ENCODE measurements at places on chromosomes 12 and 14.

GRCh38 chr14:44384093-44384492 is 123.0 kb downstream of the FSCB start:
- DNase-seq, result no peak

DNA sequence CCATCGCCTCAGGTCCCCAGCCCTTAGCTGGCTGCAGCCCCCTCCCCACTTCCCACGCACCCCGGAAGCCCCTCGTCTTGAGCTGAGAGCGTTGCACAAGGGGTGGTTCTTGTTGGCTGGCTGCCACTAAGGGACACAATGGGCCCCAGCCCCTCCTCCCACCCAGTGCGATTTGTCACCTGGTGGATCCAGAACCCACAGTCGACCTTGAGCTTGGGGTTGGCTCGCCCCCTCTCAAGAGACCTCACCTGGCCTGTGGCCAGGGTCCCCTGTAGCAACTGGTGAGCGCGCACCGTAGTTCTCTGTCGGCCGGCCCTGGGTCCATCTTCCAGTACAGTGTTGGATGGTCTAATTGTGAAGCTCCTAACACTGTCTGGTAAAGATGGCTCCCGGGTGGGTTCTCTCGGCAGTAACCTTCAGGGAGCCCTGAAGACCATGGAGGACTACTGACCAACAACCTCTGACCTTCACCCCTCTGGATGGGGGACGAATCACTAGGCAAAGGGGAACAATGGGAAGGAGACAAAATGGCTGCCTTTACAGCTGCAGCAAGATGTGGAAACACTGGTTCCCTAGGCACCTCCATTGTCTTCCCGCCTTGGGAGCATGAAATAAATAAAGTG is 6.6 kb downstream of the PHB2 start:
- DNase-seq, result no peak

DNA sequence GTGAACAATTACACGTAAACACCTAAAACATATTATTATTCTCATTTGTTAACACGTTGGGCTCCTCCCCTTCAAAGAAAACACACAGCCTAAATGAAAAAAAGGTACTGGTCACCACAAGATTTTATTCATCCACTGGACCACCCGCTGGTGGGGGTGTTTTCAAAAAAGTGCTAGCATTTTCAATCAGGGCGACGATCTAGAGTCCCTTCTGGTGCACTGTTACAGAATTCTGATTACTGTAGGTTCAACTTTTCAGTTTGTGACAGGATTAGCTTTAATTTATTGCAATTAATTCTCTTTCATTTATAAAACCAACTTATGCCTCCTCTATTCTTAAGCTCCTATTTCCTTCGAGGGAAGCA is 443 bp downstream of the MAGOHB start:
- no peak for DNase-seq

DNA sequence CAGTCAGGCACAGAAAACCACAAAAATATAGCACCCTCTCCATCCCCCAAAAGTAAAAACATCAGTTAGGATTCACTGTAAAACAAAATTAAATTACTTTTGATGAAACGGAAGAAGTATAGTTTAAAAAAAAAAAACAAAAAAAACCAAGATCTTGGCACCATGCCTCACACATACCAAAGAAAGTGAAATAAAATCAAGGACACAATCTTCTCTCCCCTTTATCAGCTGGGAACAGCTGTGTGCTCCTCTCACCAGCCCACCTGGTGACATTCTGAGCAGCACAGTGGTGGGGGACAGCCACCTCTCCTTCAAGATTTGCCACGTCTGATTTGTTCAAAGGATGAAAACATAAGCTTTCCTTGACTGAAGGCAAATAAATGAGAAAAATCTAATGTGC is 55.5 kb downstream of the ESR2 start:
- DNase-seq, result no peak

DNA sequence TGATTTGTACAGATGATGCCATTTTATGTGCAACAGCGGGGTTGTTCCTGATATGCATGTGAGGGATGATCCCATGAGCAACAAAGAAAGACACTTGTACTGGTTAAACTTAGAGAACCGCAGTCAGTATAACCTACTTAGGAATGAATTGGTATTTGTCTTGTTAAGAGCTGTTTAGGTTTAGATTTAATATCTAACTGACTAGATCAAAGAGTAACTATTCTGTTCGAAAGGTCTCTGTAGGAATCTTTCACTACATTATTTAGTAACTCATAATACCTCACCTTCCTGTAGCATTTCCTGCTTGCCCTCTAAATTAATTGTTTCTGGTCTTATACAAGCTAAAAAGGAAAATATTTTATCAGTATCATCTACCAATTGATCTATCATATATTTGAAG is 350.4 kb downstream of the TRHDE start:
- DNase-seq, result no peak

- no peak for DNase-seq
These were observed 27.3 kb upstream of the KLRF1 start for GRCh38 chr12:9799961-9800360.

GRCh38 chr12:71461787-71462328 is 22.3 kb downstream of the LGR5 start:
- no peak for DNase-seq

DNA sequence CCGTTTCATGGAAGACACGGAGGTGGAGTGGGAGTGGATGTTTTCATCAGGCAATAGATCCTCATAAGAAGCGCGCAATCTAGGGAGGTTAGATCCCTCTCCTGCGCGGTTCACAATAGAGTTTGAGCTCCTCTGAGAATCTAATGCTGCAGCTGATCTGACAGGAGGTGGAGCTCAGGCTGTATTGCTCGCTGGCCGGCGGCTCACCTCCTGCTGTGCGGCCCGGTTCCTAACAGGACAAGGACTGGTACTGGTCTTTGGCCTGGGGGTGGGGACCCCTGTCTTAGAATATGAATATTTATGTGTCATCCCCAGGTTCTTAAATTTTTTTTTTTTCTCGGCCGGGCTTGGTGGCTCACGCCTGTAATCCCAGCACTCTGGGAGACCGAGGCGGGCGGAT is 36.7 kb downstream of the PRICKLE1 start:
- no peak for DNase-seq

DNA sequence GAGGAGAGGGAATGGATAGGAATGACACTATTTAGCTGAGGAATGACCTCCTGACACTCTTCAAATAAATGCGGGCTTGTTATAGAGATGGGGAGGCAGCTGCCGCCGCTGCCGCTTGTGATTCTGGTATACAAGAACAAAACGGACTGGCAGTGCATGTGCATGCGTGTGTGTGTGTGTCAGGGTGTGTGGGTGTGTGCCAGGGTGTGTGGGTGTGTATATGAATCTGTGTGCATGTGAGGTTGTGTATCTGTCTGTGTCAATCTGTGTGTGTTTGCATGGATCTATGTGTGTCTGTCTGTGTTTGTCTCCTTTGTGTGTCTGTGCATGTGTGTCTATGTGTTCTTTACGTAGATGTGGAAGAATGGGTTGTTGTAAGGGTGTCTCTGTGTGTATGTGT is 26.0 kb upstream of the LHX5 start:
- DNase-seq, result no peak

- no peak for DNase-seq
These were observed 14.9 kb downstream of the TXNRD1 start for GRCh38 chr12:104230304-104231095.

- no peak for DNase-seq
These were observed at the start of gene DCD for GRCh38 chr12:54648265-54648664. Gene DCD (minus strand): TSS chr12:54648365. CDS start chr12:54648303, 62 bp downstream.

DNA sequence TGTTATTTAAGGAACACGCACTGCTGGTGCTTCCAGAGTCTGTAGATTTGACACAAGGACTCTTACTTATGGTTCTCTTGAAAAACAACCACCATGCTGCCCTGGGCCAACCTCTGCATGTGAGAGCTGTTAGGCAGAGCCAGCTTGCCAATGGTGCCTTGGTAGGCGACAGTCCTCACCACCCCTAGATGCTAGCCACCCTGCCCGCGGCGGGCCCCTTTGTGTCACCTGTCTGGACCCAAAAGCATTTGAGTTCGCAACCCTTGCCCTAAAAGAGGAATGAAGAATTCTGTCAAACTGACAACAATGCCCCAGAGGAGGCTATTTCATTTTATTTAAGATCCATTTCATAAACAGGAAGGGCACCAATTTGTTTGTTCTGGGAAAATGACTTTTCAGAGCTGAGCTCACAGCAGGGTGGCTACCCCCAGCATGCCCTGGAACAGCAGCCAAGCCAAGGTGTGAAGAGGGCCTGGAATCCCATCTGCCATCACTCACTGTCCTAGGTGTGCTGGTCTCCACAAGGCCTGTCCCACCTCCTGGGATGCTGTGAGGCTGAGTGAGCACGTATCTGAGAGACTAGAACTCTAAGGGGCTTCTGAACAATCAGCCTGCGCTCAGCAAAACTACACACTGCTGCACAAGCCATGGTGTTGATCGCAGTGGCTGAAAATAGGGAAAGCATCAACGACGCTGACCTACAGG is 63.8 kb upstream of the FZD10 start:
- no peak for DNase-seq

DNA sequence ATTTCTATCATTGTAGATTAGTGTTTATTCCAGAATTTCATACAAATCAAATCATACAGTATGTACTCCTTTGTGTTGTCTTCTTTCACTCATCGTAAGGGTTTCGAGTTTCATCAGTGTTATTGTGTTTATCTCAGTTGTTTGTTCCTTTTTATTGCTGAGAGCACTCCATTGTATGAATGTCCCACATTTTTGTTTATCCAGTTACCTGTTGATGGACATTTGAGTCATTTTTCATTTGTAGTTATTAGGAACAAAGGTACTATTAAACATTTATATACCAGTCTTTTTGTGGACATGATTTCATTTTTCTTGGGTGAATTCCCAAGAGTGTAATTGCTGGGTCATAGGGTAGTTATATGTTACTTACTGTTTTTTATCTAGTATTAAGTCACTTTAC is 70.0 kb downstream of the BICD1 start:
- no peak for DNase-seq

DNA sequence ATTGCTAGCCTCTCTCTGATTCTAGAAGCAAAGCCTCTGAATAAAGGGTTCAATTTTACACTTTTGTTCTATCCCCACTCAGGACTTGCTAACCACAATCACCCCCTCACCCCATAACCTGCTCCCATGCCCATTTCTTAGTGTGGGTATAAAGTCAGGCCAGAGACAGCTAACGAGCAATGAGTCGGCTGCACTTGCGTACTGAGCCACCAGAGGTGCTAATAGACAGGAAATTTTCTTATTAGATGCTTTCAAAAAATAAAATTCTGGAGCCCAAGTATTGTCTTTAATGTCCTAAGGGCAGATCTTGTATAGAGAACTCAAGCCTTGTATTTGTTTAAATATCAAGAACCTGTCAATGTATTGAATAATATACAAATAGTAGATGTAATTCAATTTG is 256.9 kb downstream of the SYT1 start:
- no peak for DNase-seq

DNA sequence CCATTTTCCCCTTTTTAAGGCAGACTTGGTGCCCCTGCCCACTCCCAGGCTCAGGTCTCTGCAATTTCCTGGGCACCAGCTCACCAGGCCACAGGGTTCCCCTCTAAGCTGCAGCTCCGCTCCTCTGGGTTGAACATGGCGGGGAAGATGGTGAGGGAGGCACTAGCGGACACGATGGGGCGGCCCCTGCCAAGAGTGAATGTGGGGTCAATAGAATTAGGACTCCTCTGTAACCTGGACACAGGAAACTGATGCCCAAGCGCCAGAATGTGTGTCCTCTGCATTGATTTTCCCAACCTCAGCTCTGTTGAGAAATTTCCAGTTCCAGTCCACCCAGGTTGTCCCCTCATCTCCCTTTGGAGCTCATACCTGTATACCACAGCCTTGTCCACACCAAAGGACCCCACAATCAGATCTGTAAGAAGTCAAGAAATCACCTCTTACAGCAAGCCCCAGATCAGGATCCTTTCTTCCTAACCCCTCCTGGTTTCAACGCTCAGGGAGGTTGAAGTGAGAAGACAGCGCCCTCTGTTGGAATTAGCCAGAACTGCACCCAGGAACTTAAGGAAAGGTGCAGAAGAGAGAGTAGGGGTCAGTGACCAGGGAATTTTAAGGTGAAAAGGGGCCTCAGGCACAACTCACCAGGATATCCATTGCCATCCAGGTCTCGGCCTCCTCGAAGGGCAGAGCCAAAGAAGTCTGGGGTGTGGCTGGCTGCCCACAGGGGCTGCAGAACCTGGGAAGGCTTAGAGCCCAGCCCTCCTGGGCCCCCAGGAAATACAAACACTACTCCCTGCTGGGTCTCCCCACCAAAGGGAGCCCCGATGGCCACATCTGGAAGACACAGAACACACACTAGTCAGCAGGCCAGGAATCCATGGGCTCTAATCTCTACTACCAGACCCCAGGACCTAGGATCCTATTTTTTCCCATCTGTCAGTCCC is 14.7 kb downstream of the ITGA5 start:
- DNase-seq, result no peak

- no peak for DNase-seq
These were observed 63.4 kb upstream of the GPATCH2L start for GRCh38 chr14:76088326-76088725.

DNA sequence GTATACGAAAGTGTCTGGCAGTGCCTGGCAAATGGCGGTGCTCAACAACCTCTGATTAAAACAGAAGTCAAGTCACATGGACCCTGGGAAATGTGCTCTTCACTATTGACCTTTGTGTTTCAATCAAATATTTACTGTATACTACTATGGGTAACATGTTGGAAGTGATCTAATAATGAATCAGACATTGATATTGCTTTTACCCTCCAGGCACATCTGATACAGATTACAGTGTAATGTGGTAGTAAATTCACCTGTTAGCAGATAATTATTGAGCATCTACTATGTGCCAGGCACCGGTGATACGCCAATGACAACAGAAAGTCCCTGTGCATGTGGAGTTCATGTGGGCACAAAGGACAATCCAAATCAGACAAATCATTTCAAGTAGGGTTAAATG is 63.1 kb downstream of the STON2 start:
- DNase-seq, result no peak

DNA sequence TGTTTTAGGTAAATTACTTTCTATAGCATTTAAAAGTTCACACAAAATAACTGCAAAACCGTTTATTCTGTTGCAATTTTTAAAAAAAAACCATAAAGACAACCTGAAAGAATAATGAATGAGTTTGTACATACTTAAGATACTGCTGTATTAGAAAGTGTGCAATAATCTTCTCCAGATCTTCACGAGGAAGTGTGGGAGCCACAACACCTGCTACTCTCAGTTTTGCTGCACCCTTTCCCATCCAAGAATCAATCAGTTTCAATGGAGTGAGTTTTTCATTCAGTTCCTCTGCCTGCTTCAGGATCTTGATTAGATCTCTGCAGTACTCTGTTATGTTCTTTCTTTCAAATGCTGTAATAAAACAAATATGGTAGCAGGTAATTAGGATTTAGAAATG is 30.1 kb downstream of the RECQL start:
- DNase-seq, result no peak

All from thoracic aorta (tissue), 2 donors.